AG08396 (cell line): ENCODE measurements at places on chromosomes 4 and X.

- peak; percentile 43 for DNase-seq
Measured at GRCh38 chrX:131746491-131746968, 202.7 kb downstream of the OR13H1 start.

DNA sequence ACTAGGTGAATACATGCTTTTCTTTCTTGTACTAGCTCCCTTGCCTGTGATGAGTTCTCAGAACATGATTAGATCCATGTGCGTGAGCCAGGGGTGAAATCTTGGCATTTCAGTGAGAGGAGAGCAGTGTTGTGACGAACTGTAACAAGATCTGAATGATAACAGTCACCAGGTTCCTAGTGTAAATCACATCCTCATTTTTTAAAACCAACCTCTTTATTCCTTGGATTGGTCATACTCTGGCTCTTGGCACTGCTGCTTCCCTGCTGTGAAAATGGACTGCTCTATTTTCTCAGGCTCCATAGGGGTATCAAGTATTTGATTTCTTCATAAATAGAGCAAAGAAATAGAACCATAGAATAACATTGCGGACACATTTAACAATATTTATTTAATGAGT, 206.3 kb downstream of the SLC4A4 start:
- no peak for DNase-seq

- DNase-seq: no peak
Measured at GRCh38 chr4:59698041-59698440, 1502.1 kb upstream of the ADGRL3 start.

DNA sequence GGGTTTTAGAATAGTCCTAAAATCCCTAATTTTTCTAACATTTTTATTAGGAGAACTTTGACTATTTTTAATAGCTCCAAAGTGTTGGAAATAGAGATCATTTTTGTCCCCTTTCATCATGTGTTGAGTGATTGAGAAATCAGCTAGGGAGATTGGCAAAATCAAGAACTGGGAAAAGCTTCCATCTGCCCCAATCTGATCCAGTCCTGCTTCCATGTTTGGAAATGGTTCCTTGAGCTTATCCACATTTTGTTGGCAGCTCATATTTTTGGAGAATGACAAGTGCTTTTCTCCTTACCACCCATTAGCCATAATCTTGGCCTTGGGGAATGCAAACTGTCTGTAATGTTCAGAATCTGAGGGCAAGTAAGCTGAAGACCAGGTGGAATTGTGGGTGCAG, 73.9 kb downstream of the SYNPO2 start:
- DNase-seq: no peak

DNA sequence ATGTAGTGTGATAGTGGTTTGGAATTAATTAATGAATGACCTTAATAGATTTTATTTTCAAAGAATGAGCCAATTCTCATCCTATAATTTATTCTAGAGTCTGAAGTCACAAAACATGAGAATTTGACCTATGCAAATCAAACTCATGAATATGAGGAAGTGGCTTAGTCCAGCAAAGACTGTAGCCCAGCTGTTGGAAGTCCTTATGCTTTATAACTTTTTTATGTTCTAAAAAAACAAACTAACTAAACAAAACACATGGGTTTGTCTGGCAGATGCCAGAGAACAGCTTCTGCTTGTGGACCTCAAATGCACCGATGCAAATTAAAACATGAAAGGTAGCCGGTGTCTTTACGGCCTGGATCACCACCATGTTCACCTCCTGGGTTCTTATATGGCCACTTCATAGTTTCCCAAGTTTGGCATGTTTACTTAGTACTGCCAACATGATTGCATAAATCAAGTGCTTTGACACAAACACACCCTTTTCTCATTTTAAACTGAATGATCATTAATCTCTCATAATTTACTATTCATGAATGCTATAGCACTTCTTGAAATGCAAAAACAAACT, 277.4 kb downstream of the PAPSS1 start:
- DNase-seq: no peak
